ENCODE measurements at places on chromosomes 2 and 18.

DNA sequence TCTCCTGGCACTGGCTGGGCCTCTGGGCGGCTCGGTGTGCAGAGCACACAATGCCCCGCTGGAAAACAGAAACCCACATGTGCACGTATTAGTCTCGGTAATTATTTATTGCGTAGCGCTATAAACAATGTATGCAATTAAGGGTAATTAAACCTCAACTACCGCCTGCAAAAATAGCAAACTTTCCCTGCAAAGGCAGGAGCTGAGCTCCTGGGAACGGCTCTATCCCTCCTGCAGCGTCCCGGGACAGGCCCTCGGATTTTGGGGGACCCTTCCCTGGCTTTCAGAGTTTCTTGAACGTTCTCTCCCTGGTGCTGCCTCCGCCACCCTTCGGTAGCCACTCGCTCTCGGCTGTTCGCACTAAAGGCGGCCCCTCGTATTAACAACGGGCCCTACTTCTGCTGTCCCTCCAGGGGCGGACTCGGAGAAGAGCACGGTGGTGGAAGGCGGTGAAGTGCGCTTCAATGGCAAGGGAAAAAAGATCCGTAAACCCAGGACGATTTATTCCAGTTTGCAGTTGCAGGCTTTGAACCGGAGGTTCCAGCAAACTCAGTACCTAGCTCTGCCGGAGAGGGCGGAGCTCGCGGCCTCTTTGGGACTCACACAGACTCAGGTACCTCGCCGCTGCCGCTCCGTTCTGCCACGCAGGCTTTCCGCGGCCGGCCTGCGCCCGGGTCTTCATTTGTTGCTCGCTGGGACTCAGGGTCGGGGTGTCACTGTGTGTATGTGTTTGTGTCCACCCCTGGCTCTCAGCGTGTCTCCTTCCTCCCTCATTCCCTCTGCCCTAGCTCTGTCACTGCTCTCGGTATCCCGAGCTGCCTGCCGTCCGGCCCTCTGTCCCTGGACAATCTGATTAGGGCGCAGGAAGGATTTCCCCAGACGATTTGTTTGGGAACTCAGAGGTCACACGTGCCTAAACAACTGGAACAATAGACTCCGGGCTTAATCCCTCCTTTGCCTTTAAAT, 1.2 kb downstream of the DLX1 start:
- no peak for DNase-seq

- no peak for DNase-seq
Measured at GRCh38 chr2:51888120-51888519, 856.2 kb upstream of the NRXN1 start.

DNA sequence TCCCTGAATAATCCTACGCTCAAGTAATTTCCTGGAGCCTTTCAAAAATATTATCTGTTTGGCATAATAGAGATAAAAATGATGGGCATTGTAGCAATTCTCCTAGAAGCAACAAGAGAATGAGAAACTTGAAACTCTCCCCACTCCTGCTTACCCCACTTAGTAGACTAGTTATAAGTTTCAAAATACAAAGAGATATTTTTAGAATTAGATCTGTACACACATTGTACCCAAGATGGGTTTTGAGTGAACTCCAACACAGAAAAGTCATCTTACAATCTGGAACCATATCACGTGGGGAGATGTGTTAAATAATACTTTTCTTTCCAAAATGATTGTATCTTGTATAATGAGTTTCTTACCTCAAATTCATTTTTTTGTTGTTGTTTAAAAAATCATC, 484.9 kb downstream of the LPIN1 start:
- no peak for DNase-seq

DNA sequence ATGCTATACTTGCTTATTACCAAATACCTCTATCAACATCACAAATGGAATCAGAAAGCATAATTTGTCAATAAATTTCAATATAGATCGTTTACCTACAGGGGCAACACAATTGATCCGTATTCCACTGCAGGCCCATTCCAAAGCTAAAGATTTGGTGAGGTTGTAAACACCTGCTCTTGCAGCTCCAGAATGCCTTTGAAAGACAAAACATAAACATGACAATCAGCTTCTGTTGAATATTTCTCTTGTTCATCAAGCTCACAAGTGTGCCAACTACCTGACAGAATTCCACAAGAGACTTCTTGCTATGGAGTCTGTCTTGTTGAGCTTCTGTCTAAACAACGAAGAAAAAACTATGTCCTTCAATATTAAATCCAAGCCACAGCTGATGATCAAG, 30.3 kb downstream of the PECR start:
- DNase-seq, result no peak

GRCh38 chr18:76951456-76952247, 129.3 kb downstream of the ZNF236 start:
- no peak for DNase-seq

GRCh38 chr18:22223254-22223964, 54.0 kb downstream of the GATA6 start:
- DNase-seq, result no peak

GRCh38 chr2:43905871-43906270, 67.1 kb downstream of the ABCG8 start:
- no peak for DNase-seq

DNA sequence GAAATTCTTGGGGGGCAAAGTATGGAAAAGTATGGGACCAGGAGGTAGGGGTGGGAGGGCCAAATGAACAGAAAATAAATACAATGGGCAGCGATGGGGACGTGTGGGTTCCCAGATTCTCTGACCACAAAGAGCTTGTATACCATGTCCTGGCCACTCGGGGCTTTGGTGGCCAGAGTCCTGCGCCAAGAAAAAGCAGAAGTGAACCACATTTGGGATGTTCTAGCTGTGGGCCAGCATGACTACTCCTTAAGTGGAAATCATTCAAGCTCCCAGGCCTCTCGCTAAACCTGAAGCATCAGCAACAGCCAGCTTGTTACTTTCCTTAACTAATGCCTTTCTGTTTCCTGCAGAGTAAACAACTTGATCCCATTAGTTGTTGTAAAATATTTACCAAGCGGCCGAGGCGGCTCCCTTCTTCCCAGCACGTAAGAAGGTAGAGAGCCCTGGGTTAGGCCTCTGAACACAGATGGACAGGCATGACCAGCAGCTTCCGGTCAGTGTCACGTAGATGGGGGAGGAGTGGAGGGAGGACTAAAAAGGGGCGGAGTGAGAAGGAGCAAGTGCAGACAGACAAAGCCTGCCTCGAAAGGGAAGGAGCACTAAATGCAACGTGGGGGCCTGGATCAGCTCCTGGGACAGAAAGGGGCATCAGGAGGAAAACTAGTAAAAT, 88.2 kb downstream of the GALNT14 start:
- no peak for DNase-seq

DNA sequence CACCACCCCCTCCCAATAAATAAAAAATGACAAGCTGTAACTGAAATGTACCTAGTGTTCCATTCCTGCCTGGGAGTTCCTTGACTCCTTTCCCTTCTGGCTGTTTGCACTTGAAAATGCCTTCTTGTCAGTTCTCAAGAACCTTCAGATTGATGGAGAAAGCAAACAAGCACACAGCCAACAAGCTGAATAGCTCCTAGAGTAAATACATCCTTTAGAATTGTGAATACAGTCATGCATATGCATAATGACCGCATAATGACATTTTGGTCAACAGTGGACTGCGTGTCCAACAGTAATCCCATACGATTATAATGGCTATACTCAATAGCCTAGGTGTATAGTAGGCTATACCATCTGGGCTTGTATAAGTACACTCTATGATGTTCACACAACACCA, 97.0 kb downstream of the LYPD6 start:
- no peak for DNase-seq

DNA sequence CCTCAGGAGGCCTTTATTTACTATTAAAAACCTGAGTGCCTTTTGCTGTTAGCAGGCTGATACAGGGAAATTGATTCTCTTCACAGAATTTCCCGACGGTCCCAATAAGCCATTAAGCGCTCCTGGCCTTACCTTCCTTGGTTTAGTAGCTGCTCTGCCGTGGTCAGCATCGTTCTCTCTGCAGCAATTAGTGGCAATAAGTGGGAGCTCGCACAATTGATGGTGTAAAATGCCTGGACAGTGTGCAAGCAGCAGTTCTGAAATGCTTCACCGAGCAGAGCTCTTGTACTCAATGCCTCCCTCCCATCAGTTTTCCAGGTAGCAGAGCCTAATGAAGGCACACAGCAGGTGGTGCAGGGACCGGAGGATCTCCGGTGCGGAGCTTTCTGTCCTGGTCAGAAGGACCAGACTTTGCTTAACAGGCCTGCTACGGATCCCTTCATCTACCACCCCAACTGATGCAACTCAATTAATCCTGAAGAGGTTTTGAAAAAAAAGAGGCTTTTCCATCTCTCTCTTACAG, 1.1 kb upstream of the LINC00305 start:
- DNase-seq, result no peak

GRCh38 chr2:12803607-12804006, 86.9 kb downstream of the TRIB2 start:
- no peak for DNase-seq

- DNase-seq, result no peak
Measured at GRCh38 chr2:144325086-144325485, 194.8 kb downstream of the ZEB2 start.

GRCh38 chr2:225270861-225271260, 128.6 kb upstream of the NYAP2 start:
- DNase-seq, result no peak

- no peak for DNase-seq
Measured at GRCh38 chr2:224178056-224178455, 139.0 kb upstream of the SERPINE2 start.

DNA sequence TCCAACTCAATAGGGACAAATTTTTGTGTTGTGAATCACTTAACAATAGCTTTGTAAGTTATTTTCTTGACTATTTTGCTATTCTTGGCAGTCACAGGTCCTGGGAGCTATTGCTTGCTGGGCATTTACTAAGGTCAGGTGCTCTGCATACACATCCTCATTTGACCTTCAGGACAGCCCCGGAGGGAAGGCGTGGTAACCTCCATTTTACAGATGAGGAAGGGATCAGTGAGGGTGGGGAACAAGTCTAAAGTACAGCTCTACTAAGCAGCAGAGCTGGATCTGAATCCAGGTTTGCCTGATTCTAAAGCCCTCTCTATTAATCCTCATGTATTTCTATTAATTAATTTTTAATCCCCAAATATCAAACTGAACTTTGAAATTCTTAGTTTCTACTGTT, 58.8 kb downstream of the PTPN2 start:
- no peak for DNase-seq

GRCh38 chr2:120852200-120852815, 116.6 kb downstream of the GLI2 start:
- no peak for DNase-seq

- DNase-seq, result no peak
Measured at GRCh38 chr18:24678107-24678506, 217.7 kb downstream of the HRH4 start.

DNA sequence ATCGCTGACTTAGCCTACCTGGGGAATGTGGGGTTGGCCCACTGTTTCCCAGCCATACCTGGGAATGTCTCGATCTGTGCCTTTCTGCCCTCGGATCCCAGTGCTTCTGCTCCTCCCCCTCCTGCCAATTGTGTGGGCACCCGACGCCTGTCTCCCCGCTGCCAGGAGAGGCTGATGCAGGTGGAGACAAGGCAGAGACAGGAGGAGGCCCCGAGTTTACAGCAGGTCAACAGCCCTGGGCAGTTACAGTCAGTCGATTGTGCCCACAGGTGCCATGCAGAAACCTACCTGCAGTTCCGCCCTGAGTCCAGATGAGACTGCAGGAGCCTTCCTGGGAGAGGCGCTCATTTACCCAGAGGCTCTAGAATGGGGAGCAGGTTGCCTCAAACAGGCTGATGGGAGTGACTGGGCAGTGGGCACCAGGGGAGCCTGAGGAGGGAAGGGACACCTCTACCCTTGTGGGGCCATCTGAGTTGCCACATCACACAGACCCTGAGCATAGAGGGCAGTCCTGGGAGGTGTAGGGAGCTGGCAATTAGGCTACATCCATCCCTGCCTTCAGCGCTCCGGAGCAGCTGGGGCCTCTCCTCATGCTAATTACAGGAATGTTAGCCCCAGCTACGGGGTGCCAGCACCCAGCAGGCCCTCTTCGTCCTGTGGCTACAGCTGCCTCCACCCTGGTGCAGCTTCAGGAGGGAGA, 300.1 kb downstream of the NDUFA10 start:
- no peak for DNase-seq

DNA sequence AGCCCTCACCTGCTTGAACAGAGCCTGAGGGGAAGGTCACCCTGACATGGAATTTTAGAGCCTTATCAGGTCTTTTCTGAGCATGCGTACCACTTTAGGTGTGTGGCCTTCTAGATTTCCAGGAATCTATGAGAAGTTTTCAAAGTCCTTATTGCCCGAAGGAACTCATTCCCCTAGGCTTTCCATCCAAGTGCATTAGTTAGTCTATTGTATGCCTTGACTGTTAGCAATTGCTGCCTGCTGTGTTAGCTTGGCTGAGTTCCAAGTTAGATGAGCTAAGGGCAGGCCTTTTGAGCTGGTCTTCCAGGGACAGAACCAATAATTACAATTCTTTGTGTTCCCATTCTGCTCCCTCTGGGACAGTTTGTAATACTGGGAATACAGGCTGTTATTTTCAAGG, 30.8 kb upstream of the PUM2 start:
- no peak for DNase-seq

DNA sequence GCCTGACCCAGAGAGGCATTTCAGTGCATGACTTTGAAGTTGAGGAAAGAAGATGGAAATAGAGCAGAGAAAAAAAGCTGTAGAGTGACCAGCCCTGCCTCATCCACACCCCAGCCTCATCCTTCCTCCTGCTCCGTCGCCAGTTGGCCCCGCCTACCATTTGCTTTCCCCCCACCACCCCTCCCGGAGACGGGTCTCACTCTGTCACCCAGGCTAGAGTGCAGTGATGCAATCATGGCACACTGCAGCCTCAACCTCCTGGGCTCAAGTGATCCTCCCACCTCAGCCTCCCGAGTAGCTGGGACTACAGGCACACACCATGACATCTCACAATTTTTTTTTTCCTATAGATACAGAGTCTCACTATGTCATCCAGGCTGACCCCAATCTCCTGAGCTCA, 200.8 kb downstream of the EPHA4 start:
- DNase-seq, result no peak

GRCh38 chr18:55116863-55117262, 157.6 kb upstream of the CCDC68 start:
- DNase-seq, result no peak

DNA sequence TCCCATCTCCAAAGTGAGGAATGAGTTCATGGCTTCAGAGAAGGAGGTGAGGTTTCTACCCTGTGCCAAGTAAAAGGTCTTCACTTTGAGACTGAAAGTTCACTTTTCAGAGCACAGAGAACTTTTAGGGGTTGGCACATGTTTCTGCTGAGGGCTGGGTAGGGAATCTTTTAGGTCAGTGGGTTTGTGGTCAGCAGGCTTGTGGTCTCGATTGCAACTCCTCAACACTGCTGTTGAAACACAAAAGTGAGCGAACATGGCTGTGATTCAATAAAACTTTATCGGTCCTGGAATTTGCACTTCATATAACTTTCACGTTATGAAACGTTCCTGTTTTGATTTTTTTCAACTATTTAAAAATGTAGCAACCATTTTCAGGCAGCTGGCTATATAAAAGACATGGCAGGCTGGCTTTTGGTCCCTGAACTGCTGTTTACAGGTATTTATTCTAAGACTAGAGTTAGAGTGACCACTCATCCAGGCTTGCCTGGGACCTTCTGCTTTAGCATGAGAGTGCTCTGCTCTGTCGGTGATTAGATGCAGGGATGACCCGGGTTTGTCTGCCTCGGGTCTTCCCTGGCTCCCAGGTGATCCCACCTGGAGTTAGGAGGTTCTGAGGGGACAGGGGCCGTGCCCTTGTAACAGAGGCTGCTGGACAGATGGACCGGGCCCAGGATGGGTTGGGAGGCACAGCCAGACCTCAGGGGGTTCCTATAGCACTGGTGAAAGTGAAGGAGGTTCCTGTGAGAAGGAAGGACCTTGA, 62.7 kb upstream of the TAF1B start:
- DNase-seq, result no peak
